ENCODE measurements at places on chromosomes 11 and 22.

GRCh38 chr22:44736581-44737405 is 15.6 kb upstream of the ARHGAP8 start:
- no peak for DNase-seq

- no peak for DNase-seq
These were observed 548 bp downstream of the PVALB start for GRCh38 chr22:36816339-36816635.

GRCh38 chr11:128464878-128465450 is 122.4 kb downstream of the ETS1 start:
- DNase-seq, result no peak

GRCh38 chr11:6414874-6415328 is 4.0 kb downstream of the APBB1 start:
- no peak for DNase-seq

GRCh38 chr22:22720201-22720723 is 75.8 kb downstream of the GGTLC2 start:
- no peak for DNase-seq

GRCh38 chr22:28282405-28283067 is 363.5 kb upstream of the PITPNB start:
- DNase-seq, result no peak

- no peak for DNase-seq
These were observed 563 bp downstream of the MDK start for GRCh38 chr11:46381819-46382645.

DNA sequence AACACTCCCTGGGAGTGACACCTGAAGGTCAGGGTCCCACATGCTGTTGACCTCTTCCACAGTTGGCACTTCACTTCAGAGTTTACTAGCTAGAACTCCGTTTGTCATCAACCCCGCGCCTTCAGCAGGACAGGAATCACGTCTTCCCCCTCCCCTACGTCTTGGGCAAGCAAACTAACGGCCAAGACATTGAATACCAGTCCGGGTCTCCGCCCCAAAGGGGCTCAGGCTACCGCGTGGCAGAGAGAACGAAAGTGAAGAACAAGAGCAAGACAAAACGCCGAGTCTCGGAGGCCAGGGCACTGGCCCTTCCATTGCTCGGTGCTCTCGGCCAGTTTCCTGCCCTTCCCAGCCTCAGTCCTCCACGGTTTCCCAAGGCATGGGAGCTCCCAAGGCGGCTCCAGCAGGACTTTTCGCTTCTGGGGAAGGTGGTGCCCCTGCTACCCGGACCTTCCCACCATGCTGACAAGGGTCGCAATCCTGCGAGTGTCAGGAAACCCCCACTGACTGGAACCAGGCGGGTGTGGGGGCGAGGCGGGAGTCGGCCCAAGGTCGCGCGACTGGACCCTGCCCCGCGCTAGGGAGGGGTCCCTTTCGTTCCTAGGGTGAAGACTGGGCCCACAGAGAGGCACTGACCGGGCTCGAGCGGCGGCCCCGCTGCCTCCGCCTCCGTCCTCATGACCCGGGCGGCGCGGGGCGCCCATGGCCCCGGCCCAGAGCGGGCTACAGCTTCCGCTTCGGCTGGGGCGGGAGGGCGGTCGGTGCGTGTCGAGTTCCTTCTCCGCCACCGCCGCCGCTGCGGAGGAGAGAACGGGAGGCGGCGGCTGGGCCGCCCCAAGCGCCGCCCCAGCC is at the start of gene GUCD1:
Gene GUCD1 (minus strand): TSS at position 826 of the 852 bp plus-strand sequence. CDS start 147 bp downstream, at position 679.
- no peak for DNase-seq

GRCh38 chr11:93073026-93073425 is 103.6 kb downstream of the MTNR1B start:
- DNase-seq, result no peak

GRCh38 chr11:57413681-57414080 is 13.2 kb downstream of the SLC43A3 start:
- no peak for DNase-seq

GRCh38 chr11:92211576-92212167 is 12.9 kb upstream of the FAT3 start:
- no peak for DNase-seq

DNA sequence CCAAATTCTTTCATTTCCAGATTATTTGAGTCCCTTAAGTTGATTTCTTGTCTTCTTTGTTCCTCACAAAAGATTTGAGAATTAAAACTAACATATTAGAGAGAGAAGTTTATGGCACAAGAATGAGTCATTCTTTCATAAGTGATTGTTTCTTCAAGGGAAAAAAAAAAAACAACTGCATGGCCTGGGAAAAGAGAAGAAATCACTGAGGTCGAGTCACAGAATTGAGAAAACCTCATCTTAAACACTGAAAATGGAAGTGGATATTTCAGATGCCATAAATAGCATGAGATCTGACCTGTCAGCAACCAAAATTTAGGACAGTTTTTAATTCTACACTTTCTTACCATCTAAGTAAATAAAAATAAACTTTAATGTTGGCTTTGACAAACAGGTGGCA is 87.2 kb downstream of the CWF19L2 start:
- no peak for DNase-seq

- no peak for DNase-seq
These were observed 15.8 kb upstream of the PAFAH1B2 start for GRCh38 chr11:117128289-117128688.

DNA sequence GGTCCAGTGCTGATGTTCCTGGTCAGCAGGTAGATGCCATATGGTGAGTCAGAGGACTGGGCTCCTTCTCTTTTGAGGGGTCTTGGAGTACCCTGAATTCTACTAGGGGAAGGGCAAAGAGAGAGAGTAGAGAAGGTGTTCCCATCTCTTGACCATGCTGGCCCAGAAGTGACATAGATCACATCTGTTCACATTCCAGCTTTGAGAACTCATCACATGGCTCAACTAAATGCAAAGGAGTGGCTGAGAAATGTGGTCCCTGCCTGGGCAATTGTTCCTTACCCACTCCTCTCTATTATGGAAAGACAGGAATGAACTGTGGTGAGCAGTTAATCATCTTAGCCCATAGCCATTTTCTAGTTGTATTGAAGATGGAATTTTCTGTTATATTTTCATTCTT is 105.4 kb upstream of the TIMP3 start:
- DNase-seq, result no peak

DNA sequence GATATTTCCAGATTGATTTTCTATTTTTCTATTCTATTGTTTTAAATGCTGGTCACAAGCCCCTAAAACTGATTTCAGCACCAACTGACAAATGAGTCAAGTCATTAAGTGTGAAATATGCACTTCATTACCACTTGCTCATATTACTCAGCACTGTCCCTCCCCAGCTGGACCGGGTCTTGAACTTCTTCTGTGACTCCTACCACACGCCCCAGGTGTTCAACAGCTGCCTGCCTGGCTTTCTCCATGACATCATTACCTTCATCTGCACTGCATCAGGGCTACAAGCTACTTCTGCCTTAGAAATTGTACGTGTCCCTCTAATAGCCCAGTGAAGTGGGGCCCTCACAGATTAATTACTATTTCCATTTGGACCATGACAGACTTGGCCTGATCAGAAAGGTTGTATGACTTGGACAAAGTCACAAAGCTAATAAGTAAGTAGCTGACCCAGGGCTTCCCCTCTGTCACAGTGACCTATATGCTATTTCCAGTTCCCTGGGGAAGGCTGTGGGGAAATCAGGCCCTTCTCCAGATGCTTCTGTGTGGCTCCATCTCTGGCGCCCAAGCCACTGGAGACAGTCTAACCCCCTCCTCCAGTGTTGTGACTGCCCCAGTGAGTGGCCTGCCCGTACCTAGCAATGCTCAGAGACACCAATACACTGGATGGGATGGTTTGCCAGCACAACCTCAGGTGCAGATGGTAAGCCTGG is 18.1 kb downstream of the TBC1D10A start:
- DNase-seq, result no peak

DNA sequence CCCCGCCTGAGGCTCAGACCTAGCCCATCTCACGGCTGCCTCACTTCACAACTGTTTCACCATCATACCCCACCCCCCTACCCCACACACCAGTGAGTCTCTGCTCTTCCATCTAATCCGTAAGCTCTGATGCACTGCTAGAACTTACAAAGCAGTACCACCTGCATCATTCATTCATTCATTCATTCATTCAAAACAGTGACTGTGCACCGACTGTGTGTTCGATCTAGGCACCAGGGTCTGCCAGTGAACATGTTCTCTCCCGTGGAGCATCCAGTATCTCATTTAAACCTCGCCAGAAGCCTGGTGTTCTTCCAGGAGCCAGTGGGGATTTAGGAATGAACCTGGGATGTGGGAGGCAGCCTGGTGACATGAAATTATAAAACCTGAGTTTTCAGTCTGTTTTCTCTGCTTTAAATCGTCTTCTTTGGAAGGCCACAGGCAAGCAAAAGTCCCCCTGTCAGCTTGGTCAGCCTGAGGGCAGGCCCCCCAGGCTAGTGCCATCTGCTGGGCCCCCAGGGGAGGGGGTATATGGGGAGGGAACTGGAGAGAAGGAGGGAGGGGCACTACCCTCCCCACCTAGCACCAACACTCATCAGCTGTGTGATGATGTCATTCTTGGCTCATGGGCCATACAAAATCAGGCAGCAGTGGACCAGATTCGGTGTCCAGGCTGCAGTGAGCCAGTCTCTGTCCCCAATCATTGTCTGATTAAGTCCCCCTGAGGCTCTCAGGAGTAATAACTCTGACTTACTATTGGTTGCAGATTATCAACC is 18.4 kb downstream of the TMPRSS6 start:
- no peak for DNase-seq

- DNase-seq, result no peak
These were observed 9.4 kb downstream of the MYO7A start for GRCh38 chr11:77137421-77137820.

- DNase-seq, result no peak
These were observed 68.1 kb downstream of the PPP6R3 start for GRCh38 chr11:68528630-68529029.

GRCh38 chr11:2299773-2300172 is 1.9 kb downstream of the C11orf21 start:
- DNase-seq, result no peak

DNA sequence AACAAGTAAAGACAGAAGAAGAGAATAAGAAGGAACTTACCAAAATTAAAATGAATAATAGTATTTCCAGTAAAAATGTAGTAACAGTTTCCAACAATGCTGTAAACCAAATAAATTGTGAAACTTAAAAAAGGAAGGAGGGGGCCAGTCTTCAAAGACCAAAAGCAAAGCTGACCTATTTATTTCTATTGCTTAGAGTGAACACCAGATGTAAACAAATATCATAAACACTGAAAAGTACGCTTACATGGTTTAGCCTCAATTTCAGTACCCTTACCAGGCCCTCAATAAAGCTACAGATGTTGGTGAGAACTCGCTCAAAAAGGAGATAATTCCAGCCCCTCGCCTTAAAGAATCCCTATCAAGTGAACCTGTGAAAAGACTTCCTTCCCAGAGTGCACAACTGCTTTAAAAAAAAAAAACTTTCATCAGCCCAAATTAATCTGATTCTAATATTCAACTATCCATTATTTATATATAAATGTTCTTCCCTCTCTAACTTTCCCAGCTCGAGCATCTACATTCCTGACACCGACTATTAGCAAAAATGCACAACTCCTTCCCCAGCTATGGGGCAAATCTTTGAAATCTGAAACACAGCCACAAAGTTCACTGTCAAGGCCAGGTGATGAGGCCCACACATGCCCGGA is 2.4 kb downstream of the PHF21A start:
- no peak for DNase-seq

- DNase-seq, result no peak
These were observed 3.5 kb upstream of the MRPL48 start for GRCh38 chr11:73784080-73784634.

DNA sequence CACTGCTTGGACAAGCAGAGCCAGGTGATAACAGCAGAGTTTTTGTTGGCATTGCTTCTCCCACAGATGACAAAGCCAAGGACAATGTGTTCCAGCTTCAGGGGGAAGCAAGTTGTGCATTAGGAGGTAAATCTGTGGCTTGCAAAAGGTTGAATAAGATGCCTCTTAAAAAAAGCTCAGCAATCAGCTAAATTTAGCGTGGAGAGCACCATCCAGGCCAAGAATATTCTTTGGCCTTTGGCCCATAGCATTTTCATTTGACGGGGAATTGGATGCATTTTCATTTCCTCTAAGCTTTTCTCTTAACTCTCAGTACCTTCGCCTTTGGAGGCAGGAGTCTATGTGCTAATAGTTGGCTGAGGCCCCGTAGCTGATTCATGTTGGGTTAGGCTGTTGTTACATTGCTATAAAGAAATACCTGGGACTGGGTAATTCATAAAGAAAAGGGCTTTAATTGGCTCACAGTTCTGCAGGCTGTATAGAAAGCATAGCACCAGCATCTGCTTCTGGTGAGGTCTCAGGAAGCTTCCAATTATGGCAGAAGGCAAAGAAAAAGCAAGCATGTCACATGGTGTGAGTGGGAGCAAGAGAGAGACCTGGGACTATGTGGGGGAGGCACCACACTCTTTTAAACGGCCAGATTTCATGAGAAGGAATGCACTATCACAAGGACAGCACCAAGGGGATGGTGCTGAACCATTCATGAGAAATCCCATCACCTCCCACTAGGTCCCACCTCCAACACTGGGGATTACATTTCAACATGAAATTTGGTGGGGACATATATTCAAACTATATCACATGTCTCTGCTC is 350.1 kb upstream of the C11orf87 start:
- DNase-seq, result no peak

- DNase-seq, result no peak
These were observed 5.2 kb downstream of the APOL1 start for GRCh38 chr22:36257948-36258670.

GRCh38 chr11:92411431-92411830 is 186.8 kb downstream of the FAT3 start:
- DNase-seq, result no peak

DNA sequence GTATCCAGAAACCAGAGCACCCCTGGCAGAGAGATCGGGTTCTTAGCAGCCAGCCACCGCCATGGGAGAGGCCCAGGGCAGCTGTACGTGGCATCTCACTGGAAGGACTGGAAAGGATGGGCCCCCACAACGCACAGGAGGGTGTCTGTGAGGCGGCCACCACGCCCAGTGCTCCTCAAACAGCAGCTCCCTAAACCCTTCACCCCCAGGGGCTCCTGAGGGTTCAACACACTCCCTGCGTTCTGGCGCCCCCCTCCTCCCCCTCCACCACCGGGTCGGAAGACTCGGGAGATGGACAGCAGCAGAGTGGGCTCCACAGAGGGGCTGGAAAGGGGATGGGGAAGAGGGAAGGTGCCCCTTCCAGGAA is 1.1 kb downstream of the MAPK12 start:
- DNase-seq, result no peak

DNA sequence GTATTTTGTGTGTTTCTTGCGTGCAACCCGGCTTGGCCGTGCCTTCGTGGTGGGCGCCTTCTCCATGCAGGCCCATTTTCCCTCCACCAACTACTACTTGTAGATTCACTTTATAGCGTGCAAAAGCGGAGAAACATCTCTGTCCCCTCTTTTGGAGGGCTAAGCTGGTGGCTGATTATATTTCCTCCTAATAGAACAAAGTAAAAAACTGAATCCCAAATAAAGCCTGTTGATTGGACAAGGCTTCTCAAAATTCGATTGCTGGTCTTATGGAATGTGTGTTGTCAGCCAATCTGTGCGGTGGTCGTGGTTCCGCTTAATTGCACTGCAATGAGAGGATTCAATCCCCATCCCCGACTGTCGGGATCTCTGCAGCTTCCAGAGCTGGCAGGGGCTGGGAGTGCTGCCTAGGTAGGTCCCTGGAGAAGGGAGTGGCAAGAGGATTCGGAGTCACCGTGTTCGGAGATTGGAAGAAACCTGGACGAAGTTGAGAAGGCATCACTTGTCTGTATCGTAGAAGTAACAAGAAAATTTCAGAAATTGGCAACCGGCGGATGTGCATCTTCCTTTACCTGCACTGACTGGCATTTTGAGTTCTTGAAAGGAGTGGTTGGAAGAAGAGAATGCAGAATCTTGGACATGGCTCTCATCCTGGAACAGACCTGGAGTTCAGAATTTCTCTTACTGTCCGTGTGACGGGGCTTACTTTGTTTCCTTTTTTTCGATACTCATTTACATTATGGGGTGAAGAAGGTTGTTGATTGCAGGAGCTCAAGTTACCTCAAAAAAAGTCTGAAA is 1.1 kb downstream of the HMGXB4 start:
- no peak for DNase-seq
